Stimulated activated CD8-positive, alpha-beta memory T cell treated with anti-CD3 and anti-CD28 coated beads, Interleukin-2, amount 100 ng/mL, for 48 hours (primary cell): ENCODE measurements at places on chromosomes 2 and 18.

DNA sequence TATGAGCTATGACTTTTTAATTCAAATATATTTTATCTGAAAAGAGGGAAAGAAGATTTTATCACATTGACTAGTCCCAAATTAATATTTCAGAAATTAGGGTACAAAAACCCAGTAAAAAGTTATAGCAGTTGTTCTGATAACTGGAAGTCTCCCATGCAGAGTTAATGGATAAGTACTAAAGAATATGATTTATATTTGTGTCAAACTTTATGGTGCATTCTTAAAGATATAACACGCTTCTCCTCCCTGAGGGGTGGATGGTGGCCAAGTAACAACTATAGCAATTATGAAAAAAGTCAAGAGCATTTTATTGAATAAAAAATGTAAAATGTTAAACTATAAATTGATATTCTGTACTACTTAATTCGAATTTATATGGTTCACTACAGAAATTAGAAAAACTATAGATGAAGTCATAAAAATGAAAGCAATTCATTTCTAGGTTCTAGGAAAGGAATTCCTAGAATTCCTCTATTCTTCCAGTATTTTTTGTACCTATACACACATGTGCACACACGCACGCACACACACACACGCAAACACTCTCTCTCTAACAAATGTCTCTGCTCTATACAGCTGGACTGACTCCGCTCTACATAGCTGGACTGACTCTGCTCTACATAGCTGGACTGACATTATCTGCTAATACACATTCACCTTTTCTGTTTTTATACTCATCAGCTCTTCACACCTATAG is 111.3 kb downstream of the PRELID3A start:
- DNase-seq = no peak

- DNase-seq = no peak
Measured at GRCh38 chr2:53512071-53512826, 255.4 kb upstream of the CHAC2 start.

DNA sequence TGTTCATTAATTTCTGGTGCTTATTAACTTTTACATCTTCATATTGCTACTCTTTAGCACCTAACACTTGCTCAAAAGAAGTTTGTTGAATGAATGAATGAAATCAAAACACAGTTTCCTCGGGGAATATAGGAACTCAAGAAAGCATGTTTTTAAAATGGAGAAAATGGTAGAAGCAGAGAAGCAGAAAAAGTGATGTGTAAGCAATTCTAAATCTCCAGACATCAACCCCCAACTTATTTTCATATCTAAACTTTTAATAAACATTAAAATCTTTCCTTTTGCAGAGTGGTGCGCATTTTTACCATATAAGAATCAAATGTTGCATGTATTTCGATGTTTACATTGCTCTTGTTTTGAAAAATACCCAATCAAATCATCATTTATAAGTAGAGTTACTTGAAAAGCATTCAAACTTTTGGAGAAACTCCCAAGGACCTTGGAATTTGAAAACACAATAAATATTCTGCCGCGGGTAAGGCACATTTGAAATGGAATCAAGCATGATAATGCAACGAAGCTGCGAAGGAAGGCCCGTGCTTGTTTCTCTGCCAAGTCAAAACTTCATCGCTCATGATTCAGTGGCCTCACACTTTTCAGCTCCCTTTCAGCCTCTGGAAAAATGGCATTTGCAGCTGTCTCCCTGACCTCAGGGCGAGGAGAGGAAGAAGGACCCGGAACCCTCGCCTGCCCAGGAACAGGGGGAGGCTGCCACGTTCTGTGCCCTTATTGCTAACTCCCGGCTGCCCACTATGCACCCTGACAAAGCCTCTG is 26.7 kb upstream of the SMIM21 start:
- no peak for DNase-seq

GRCh38 chr2:203916756-203917155 is 19.8 kb upstream of the ICOS start:
- DNase-seq = no peak

DNA sequence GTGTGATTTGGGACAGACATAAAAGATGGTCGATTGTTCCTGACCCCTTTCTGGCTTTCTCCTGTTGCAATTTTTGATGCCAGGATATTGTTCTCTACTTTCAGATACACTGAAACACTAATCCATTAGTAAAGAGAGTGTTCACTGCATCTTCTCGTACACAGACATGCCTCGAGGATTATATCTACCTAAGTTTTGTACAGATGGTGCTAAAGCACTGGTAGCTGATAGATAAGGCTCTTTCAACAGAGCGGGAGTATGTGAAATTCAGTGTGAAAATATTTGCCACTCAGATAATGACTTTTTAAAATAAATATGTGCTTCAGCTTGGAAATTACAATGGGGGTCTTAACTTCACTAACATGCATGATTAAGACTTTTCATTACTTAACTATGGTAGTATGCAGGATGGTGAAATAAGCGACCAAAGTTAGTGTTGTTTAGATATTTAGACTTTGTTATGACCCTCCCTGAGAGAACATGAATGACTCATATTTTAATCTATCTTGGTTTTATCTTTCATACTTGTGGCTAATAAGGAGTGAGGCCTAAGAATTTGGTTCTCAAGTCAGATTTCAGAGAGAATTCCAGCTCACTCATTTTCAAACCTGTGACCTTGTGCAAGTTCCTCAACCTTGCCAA is 474.9 kb downstream of the NRXN1 start:
- no peak for DNase-seq

DNA sequence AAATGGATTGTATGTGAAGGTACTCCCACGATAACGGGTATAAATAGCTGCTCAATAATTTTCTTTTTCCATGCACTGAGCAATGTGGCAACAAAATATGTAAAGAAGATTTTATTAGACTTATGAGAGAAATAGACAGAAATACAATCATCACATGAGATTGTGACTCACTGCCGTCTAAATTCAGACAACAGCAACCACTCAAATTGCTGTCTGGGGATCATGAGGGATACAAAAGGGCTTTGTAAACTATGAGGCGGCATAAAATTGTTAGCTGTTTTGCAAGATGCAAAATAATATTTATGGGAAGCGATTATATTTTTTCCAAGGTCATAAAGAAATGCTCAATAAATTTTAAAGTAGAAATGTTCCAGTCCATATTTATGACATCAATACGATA is 259.1 kb upstream of the AGAP1 start:
- DNase-seq = no peak
